ENCODE measurements at places on chromosomes 7 and 10.

DNA sequence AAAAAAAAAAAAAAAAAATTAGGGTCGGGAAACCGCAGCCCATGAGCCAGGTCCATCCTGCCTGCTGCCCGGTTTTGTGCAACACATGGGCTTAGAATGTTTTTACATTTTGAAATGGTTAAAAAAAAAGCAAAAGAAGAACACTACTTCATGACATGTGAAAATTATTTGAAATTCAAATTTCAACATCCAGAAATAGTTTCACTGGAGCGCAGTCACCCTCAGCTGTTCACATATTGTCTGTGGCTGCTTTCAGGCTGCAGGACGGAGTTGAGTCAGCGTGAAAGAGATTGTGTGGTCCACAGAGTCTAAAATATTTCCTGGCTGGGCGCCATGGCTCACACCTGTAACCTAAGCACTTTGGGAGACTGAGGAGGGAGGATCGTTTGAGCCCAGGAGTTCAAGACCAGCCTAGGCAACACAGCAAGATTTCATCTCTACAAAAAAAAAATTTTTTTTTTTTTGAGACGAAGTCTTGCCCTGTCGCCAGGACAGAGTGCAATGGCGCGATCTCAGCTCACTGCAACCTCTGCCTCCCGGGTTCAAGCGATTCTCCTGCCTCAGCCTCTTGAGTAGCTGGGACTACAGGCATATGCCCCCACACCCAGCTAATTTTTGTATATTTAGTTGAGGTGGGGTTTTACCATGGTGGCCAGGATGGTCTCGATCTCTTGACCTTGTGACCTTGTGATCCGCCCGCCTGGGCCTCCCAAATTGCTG, 63.9 kb upstream of the ECHDC3 start:
- no peak for DNase-seq

GRCh38 chr7:44279286-44279685, 46.1 kb downstream of the CAMK2B start:
- peak; percentile 3 for DNase-seq

GRCh38 chr7:12771378-12771877, 84.0 kb downstream of the ARL4A start:
- DNase-seq, result no peak

GRCh38 chr10:59752278-59752940, 846 bp downstream of the MRLN start:
- DNase-seq, result no peak

GRCh38 chr10:87713707-87714106, 54.0 kb downstream of the PAPSS2 start:
- no peak for DNase-seq

DNA sequence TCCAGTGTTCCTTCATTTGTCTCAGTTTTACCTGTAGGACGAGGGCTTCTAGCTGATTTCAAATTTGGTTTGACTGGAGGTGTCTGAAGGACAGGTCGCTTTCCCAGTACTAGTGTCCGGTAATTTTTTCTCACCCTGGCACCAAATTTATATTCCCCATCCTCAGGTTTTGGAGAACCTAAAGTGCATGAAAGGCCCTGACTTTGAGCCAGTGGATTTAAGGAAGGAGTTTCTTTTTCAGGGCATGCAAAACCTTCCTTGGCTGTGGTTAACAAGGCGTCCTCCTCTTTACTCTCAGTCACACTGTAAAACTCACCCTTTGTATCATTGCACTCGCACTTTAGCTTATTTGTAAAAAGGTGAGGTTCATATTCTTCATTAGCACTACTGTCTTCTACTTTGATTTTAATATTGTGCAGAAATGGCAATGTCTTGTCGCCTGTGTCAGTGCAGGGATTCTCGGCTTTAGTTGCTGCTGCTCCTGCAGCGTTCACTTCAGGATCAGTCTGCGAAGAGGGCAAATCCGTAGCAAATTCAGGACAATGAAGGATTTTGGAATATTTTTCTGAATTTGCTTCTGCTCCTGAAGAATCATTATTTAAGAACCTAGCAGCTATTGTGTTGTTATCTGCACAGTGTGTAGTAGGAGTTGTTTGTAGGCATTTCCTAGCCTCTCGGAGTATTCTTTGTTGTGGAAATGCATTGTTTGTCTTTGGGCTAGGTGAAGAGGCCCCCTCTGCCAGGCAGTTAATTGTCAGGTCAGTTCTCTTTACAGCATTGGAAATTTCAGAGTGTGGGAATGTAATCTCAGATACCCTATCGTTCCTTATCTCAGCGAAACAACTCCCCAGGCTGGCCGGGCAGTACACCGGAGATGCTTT, 9.9 kb downstream of the SKIDA1 start:
- no peak for DNase-seq

DNA sequence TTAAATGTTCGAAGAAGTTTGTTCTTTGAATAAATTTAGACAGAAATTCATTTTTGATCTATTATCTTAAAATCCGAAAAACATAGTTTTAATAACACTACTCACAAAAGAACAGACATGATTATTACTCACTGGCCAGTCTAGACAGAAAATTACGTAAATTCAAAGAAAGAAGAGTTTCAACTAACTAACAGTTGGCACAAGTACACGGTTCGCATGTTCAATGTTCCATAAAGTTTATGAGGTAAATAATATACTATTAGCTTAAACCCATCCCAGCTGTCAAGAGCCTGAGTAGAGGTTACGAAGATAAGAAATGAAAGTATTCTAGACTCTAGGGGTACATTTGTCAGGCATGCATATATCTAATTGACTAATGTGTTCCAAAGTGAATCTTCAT, 151.8 kb upstream of the ASAH2 start:
- no peak for DNase-seq

GRCh38 chr7:14009453-14010418, 20.3 kb upstream of the ETV1 start:
- no peak for DNase-seq

DNA sequence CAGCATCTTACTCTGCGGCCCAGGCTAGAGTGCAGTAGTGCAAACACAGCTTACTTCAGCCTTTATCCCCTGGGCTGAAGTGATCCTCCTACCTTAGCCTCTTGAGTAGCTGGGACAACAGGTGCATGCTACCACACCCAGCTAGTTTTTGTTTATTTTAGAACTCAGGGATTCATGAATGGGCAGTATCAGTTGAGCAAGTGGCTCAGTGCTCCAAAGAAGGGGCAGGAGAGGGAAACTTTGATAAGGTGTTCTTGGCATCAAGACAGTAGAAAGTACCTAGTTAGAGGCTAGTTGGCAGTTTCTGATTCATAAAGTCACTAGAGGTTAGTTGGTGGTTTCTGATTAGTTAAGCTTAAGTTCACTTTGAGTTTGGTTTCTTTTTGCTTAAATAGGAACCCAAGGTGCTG, 18.4 kb downstream of the TRIM24 start:
- no peak for DNase-seq

DNA sequence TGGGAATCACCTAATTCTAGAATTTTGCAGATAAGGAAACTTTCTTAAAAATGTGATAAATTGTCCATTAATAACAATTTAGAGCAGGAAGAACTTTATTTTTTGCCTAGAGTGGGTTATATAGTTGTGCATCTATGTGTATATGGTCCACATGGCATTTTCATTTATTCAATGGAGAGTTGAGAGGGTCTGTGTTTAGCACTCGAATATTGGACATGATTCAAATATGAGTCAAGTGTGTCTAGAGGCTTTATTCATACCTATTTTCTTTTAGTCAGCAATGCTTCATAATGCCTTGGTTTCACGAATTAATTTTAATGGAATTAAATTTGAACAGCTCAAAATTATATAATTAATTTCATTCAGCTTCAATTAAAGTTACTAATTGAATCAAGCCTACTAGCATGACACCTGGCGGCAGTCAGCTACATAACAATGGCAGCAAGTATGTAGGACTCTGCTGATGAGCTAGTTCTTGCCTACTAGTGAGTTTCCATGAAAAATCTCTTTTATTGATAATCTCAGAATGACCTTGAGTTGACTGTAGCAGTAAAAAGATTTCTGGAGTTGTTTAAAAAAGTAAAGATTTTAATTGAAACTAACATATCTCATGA, 17.7 kb downstream of the MDFIC start:
- DNase-seq, result no peak

DNA sequence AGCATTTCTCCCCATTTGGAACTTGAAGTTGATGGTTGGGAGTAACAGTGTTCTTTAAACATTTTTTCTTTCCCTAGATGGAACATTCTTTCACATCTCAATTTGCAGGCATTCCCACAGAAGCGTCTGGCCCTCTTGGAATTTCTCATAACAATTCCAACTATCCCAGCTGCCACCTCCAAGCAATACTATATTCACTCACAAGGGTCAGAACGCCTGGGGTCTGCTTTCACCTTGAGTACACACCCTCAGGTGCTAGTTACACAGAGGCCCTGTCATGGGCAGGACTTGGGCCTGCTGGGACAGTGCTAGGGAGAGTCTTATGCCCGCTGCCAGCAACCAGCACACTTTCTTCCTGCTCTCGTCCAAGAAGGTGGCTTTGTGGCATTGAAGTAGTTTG, 136.5 kb downstream of the JCAD start:
- no peak for DNase-seq

DNA sequence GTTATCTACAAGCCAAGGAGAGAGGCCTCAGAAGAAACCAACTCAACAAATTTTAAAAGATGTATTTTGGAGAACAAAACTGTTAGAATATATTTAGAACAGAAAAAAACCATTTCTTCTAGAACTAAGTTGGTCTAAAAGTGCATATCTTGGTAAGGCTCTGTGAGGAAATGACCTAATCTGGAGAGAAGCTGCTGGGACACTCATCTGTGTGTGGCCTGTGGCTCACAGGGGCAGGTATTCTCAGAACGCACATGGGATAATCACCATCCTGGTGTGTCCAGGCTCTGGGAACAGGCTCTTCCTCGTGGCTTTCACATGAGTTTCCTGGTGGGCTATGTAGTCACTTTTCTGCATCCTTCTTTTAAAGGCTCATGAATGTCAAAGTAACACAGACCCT, 38.1 kb upstream of the PRSS1 start:
- DNase-seq, result no peak

- DNase-seq, result no peak
These were observed 288.5 kb upstream of the POT1 start for GRCh38 chr7:125218076-125218475.

DNA sequence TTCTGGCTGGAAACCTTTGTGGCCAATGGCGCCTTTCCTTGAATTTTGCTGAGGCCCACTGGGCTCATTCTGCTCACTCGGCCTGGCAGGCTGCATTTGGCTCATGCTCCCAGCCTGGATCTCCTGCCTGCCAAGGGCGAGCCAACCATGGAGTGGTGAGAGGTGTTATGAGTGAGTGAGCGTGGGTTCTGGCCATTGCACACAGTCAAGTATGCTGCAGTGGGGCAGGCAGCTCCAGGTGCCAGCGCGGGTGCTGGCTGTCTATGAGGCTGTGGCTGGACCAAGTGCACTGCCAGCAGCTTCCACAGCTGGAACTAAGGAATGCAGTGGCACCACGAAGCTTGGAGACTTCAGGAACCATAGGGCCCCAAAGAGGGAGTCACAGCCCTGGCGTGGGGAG, 42.2 kb upstream of the TUBB8 start:
- DNase-seq, result no peak

- DNase-seq, result no peak
These were observed 312.0 kb downstream of the RNLS start for GRCh38 chr10:88270871-88271713.

GRCh38 chr7:89165421-89165820, 369.9 kb upstream of the TEX47 start:
- DNase-seq, result no peak

- DNase-seq, result no peak
These were observed 683.2 kb downstream of the LRMDA start for GRCh38 chr10:76114581-76115001.

DNA sequence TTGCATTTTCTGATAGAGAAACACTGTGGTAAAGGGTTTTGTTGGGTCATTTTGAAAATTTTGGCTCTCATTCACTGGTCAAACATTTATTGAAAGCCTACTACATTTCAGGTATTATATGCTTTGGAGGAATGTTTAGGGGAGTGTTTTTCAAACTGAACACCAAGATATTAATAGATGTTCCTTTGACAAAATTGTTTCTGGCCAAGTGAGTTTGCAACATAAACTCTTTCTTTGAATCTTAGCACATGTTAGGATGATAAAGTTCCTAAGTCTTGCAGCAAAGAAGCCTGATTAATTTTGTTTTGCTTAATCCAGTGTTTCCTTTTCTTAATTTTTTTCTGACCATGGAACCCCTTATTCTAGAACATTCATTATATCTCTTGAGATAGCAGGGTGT, 232.5 kb upstream of the PHYHIPL start:
- no peak for DNase-seq

GRCh38 chr7:53811555-53812079, 730.6 kb upstream of the VSTM2A start:
- DNase-seq, result no peak

DNA sequence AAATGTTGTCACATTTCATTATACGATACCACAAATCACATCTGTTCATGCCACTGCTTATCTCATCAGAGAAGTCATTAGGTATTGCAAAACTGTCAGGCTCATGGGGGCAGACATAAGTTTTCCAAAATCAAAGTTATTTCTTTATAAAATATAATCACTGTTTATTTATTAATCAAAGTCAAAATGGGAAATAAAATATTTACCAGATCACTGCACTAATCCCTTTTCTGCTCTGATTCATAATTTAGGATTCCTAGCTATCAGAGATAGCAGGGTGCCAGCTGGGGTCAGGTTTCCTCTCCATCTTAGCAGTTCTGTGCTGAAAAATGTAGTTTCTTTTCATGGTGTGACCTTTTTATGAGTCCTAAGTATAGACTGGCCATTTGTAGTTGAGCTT, 117.7 kb upstream of the LANCL2 start:
- DNase-seq, result no peak

- DNase-seq, result no peak
These were observed 2.9 kb downstream of the ADGRA1 start for GRCh38 chr10:133090654-133091053.

DNA sequence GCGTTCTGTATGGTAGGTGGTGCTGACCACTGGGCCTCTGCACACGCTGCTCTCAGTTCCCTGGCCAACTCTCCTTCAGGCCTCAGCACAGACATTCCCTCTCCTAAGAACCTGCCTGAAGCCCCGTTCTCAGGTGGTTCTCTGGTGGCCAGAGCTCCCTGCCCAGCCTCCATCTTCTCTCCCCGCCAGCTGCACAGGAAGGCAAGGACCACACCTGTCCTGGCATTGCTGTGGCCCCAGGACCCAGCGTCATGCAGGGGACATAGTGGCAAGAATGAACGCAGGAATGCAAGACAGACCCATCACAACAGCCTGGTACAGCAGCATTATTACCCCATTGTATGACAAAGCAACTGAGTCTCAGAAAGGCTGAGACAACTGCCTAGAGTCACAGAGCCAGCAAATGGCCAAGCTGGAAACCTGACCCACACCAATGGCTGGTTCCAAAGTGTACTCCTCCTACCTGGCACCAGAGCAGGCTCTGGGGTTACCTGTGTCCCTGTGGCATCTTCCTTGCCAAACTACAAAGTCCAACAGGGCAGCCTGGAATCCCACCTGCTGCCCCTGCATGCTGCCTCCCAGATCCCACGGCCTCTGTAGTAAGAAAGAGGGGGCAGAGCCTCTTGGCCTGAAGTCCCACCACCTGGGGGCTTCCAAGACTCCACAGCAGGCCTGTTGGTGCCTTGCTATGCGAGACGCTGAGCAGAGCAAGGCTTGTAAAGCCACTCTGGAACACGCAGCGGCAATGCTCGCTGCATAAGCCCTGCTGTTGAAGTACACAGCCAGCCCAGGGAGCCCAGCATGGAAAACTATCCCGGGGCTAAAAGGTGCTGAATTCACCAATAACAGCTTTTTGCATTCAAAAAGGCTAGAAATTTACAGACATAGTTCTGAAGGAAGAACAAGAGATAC, 73.3 kb downstream of the CHST15 start:
- no peak for DNase-seq

All from BE2C (cell line).